ENCODE measurements at places on chromosomes 7 and 10.

DNA sequence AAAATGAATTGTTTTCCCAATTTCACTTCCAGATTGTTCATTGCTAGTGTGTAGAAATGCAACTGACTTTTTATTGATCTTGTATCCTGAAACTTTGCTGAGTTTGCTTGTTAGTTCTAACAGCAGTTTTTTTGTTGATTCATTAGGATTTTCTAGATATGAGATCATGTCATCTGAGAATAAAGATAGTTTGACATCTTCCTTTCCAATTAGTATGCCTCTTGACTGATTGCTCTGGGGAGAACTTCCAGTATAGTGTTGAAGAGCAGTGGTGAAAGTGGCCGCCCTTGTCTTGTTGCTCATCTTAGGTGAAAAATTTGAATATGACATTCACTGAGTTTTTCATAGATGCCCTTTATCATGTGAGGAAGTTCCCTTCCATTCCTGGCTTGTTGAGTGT lies 11.9 kb upstream of the SUN1 start:
- DNase-seq: no peak

GRCh38 chr10:130715686-130716670 lies 579.8 kb downstream of the GLRX3 start:
- DNase-seq: peak; percentile 60

- no peak for DNase-seq
These were observed 36.7 kb downstream of the ZNF467 start for GRCh38 chr7:149736478-149737360.

DNA sequence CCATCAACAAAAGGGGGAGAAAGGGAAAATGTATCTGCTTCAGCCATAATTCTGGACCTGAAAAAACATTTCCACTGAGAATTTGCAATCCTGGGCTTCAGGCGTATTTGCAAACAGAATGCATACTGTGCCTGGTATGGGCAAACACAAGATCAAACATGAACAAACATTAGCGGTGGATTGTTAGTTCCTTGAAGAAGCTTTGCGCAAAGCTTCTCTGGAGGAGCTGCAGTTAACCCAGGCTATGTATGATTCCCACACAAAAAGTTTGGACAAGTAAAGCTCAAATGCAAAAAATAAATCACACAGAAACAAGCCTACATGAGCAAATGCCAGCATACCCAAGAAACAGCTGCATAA lies 20.4 kb upstream of the HILPDA start:
- no peak for DNase-seq

DNA sequence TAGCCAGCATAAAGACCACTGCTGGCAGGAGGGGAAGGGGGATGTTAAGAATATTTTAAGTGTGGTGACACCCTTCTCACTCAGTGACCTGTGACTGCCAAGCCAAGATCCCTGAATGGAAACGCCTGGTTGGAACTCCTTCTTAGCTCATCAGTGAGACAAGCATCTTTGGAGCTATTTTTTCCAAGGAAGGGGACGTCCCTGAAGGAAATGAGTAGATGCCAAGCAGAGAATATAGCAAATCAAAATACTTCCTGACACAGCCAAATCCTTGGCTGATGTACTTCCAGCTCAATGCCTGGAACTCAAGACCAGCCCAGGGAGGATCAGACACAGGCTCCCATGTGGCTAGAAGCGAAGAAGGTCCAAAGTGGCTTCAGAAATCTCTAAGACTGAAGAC lies 82.2 kb downstream of the SORBS1 start:
- DNase-seq: no peak

DNA sequence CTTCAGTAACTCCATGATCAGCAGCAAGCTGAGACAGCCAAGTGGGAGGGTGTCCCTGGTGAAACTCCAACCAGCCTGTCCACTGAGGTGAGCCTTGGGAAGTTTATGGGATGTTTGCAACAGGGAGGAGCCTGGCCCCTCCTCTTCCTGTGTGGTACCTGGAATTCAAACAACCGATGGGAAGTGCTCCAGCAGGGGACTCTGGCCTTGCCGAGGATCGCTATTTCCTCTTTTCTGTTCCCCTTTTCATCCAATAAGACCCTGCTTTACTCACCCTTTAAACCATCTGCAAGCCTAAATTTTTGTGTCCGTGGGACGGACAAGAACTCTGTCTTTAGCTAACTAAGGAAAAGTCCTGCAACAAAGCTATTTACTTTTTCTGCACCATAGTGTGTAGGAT lies 491.1 kb upstream of the ZMIZ1 start:
- peak; percentile 50 for DNase-seq

DNA sequence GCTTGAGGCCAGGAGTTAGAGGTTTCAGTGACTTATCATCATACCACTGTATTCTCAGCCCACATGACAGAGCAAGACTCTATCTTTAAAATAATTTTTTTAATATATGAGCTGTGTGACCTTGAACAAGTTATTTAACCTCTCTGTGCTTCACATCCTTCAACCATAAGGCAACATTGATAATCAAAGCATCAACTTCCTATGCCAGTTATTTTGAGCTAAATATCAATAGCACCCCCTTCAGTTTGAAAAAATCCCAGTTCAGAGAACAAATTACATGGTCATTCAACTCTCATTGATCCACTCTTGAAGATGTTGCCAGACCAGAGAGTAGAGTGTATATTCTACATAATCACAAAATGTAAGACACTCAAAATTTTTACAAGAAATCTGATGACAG lies 53.0 kb downstream of the ASNS start:
- DNase-seq: no peak

DNA sequence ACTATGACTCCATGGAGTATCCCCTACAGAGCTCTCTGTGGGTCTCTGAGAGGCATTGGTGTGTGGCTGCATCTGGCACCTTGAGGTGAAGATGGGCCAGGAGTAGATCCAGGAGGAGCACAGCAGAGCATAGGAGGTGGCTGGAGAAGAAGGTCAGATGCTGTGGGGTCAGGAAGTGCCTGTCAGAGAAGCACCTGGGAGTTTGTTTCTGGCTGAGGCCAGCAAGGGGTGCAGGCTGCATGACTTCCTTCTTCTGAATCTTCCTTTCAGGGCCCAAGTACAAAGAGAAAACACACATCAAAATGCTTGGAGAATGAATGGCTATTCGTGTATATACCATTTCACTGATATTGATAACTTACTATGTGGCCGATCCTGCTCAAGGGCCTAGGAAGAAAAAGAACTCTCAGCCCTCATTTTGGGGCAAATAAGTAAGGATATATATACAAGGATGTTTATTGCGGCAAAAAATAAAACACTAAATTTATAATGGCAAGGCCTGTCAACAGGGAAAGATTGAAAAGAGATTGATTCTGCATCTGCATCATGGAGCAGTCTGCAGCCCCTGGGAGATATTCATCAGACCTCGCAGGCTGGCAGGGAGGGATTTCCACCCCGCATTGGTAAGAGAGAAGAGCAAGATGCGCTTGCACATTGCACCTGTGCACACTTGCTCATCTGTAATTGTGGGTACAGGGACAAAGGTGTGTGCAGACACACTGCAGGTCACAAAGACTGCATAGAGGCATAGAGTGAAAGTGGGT lies 39.2 kb downstream of the PTPRE start:
- no peak for DNase-seq

- peak; percentile 52 for DNase-seq
These were observed 25.2 kb downstream of the LOXL4 start for GRCh38 chr10:98242823-98243222.

DNA sequence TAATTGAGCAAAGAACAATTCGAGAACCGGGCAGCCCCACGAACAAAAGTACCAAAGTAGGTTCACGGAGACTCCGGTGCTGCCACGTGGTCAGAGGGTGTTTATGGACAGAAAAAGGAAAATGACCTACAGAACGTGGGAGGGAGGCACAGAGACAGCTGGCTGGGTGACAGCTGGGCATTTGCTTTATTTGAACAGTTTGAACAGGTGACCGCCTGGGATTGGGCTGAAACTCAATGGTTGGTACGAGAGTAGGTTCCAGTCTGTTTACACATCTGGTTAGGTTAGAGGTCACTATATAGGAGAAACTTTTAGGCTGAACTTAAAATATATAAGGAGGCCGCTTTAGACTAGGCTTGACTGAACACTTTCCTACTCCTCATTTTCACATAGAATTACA lies 50.6 kb upstream of the CELF2 start:
- no peak for DNase-seq

DNA sequence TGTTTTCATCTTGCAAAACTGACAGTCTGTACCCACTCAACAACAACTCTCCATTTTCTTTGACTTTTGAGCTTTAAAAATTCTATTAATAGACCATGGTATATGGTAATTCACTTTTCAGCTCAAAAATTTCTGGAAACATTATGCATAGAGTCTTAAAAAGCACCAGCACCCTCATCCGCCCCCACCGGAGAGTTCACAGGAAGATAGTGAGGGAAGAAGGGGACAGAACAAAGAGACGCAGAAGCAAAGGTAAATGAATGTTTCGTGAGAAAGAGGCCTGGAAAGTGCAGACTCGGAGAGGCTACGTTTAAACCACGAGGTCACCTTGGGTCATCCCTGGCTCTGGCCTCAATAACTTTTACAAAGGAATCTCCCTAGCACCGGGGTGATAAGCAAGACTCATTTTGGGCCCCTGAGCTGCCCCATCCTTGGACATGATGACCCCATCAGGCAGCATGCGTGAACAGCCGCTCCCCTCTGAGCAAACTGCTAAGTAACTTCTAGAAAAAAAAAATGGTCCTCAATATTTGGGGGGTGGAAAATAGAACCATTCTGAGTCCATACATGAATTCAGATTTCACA lies 96.3 kb downstream of the CPXM2 start:
- DNase-seq: no peak

DNA sequence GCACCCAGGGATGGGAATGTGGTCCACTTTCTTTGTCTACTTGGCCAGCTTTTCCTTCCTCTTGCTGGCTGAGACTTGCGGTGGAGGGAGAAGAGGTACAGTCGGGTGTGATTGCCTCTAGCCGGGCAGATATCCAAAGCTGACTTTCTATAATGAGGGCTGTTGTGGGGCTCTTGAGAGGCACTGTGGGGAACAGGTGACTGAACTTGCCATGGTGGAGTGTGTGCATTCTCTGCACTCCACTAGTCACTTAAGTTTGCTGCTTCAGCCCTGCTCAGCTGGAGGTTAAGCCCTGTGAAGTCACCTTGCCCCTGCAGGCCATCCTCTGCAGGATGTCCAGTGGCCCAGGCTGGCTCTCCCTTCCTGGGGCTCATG lies 116.6 kb downstream of the AOAH start:
- no peak for DNase-seq

- no peak for DNase-seq
These were observed 35.5 kb downstream of the GPRIN2 start for GRCh38 chr10:46520941-46521340.

GRCh38 chr7:117284692-117285091 lies 38.2 kb downstream of the WNT2 start:
- no peak for DNase-seq

- DNase-seq: no peak
These were observed 62.5 kb downstream of the INSYN2A start for GRCh38 chr10:127133672-127134500.

- DNase-seq: no peak
These were observed 59.9 kb downstream of the DAGLB start for GRCh38 chr7:6387734-6388294.

DNA sequence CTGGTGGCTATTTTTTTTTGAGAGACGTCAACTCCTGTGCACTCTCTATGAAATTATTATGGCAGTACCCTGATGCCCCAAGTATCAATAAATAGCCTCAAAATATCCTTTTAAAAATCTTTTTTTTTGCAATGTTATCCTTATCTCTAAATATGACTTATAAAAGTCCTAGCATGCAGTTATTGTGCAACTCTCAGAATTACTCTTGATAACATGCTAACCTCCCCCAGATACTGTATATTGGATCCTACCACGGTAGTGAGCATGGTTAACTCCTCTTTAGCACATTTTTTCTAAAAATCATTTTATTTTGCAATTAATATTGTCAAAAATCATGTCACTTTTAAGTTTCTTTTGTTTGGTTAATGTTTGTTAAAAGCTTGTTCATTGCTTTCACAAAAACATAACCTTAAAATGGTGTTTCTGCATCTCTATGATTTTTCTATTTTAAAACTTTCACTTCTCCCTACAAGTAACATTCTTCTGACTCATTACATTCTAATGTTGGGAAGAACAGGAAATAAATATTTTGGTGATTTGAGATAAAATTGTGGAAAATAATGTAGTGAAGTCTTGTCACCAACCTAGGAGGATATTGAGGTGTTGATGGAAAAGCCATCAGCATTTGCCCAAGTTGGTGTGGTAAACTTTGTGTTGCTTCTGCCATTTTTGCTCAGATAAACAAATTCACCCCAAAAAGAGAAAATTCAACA lies 42.1 kb upstream of the ADRA2A start:
- no peak for DNase-seq

GRCh38 chr7:101174322-101174854 lies 5.7 kb downstream of the NAT16 start:
- no peak for DNase-seq

- DNase-seq: no peak
These were observed 27.8 kb downstream of the POU6F2 start for GRCh38 chr7:39005461-39005860.

- no peak for DNase-seq
These were observed 117.3 kb downstream of the HIPK2 start for GRCh38 chr7:139660317-139661042.

DNA sequence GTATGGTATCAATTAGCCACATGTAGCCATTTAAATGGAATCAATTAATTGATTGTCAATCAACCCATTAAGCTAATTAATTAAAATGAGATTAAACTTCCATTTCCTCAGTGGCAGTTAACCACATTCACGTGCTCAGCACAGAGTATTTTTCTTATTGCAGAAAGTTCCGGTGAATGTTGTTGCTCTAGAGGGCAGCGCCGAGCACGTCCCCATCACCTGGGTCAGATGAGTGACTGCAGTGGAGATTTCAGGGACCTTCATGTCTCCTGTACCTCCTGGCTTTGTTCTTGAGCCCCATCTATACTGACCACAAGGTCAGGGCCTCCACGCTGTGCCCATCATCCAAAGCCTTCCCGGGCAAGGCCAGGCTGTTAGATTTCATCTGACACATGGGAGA lies 168.8 kb upstream of the MKI67 start:
- DNase-seq: no peak

DNA sequence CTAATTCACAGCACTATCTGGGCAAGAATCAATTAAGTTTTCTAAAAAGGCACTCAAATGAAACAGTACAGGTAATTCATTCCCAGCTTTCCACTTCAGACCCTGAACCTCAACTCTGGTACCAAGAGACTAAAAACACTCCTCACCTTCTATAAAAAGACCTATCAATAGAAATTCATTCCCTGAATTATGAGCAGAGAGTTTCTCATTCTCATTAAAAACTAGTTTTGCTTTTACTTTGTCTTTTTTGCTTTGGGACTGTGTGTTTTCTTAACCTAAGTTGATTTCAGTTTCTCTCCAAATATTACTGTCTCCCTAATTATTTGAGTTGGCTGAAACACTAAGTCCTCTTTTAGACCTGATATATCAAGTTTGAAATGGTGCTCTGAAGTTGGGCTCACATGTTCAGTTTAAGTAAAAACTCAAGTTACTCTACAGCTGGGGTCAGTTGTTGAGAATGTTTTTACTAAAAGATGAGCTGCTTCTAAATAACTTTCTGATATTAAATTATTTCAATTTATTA lies 189.5 kb downstream of the JAZF1 start:
- no peak for DNase-seq

All from Ammon's horn (tissue), 1 donor.